ENCODE measurements at places on chromosomes 12 and 14.

DNA sequence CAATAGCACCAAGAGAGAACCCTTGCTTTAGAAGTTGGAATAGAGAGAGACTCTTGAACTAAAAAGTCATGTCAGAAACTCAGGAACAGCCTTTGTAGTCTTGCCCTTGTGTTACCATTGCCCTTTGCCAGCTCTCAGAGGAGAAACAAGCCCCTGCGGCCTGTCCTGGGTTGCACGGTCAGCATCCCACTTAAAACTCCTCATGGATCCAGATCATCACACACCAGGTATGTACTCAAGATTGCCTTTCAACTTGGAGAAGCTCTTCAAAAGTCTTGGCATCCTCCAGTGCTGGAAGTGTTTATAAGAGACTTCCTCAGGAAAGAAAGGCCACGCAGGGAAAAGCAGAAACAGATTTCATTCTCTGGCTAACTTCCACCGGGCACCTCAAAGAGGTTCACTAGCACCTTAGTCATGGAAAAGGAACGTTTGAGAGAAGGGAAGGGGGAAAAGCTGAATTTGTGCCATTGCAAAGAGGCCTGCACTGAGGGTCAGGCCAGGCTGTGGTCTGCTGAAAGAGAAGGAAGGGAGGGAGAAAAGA, 594.2 kb downstream of the MED13L start:
- no peak for DNase-seq

GRCh38 chr14:52299692-52300278, 14.3 kb upstream of the PTGER2 start:
- DNase-seq, result peak; percentile 53

DNA sequence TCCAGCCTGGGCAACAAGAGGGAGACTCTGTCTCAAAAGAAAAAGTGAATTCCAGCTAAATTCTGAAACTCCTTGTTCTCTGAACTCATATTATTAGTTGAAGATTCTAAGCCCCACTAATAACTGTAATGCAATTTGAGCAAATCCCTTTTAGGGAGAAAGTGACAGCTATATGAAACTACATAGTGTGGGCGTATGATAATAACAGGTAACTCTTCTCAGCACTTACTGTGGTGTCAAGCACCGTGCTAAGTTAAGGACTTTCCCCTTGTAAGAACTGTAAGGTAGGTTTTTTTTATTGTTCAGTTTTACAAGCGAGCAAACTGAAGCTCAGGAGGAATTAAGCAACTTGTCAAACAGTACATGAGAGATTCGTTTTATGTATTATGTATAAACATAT, 5.4 kb downstream of the ANKRD13A start:
- DNase-seq, result no peak

GRCh38 chr12:95607642-95608041, 56.4 kb upstream of the USP44 start:
- no peak for DNase-seq

DNA sequence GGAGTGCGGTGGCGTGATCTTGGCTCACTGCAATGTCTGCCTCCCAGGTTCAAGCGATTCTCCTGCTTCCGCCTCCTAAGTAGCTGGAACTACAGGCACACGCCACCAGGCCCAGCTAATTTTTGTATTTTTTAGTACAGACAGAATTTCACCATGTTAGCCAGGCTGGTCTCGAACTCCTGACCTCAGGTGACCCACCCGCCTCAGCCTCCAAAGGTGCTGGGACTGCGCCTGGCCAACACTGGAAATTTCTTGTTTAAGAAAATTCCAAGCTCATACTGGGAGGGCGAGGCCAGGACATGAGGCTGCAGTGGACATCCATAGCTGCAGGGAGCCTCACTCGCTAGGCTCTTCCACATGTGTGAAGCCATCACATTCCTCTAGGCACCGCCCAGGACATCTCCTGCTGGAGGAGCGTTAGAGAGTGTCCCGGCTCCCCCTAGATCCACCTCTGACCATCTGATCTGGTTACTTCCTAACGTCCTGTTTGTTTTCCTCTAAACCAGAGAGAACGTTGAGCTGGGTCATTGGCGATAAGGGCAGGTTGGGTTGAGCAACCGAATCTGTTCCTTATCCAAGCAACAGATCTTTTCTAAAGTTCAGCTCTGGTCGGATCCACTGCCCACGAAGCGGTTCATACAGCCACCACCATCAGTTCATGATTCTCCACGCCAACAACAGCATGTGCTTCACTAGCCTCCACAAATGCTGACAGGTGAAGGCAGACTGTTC, 108.2 kb upstream of the MED13L start:
- DNase-seq, result no peak

DNA sequence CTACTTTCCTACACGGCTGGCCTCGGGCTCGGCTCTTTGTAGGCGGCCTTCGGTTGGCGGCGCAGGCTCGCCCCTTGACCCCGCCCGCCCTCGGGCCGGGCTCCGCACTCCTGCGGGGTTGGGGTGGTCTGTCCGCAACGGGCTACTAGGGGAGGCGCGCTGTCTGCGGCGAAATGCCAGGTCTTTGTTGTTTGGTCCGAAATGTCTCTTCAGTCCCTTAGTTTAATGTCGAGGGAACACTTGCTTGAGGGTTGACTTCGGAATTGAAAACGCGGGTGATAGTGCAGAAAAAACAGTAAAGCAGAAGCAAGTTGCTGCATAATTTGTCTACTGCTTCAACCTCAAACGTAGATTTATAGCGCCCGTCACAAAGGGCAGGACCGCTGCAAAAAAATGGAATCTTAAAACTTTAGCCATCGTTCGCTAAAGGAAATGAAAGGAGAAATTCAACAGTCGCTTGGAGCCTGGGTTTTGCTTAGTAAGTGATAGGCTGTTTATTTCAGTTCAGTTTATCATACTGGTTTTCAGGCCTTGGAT, 390 bp downstream of the JKAMP start:
- no peak for DNase-seq

DNA sequence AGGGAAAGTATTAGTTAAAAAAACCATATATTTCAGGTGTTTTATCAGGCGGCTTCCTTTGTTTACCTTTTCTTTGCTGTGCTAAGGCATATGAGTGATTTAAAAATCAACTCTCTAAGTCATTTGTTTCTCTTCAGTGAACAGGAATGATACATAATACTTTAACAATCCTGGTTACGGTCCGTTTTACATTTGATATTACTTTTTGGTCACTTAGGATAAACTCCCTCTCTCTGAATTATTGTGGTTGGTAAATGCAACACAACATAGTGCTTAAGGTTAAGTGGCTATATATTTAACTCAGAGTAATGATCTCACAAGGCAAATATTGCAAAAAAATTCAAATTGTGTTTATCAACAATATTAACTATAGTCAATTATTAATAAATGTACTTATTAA, 32.7 kb upstream of the AKAP6 start:
- DNase-seq, result no peak

- DNase-seq, result peak; percentile 91
These were observed 9.2 kb upstream of the PAPLN start for GRCh38 chr14:73227812-73228781.

DNA sequence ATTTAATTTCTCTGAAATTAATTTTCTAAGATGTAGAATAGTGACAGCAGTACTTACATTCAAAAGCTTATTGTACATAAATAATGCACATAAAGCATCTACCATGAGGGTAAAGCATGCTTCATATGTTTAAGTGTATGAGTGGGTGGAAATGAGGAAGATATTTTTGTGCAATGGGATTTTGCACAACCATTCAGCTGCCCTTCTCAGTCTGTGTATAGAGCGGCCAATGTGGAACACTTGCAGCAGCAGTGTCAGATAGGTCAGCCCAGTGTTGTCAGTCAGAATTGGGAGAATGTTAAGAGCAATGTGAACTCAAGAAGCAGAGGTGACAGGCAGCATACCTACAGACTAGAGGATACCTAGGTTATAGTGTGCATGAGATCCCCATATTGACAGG, 72.5 kb upstream of the ATP2B1 start:
- DNase-seq, result no peak

Measured in EL (cell line).